ENCODE measurements at places on chromosomes 6 and 20.

- H3K27me3 ChIP-seq = no peaks in the 10 kb centered on the region
- DNase-seq = no peak
- peaks cover 53% of the 10 kb centered on the region for H3K36me3 ChIP-seq
- H3K27ac ChIP-seq = no peak overlapping the region
Measured at GRCh38 chr20:45963059-45964005, 8.7 kb downstream of the ZNF335 start.

DNA sequence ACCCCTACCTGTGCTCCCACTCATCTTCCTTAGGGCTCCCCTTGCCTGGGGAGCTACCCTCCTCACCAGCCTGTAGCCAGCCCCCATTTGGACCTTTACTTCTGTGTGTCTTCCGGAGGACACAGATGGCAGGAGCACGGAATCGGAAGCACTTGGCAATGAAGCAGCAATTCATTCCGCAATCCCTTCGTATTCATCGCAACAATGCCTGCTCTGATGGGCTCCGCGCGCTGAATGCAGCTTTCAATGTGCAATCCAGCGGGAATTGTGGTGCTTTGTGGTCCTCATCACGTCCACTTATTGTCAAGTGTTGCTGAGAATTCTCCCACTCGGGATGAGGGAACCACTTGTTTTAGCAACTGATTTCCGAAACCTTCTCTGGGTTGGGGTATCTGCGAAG is 336.0 kb downstream of the DHX35 start:
- H3K27me3 ChIP-seq = no peaks in the 10 kb centered on the region
- no peak overlapping the region for H3K27ac ChIP-seq
- no peak overlapping the region for H3K4me3 ChIP-seq
- H3K4me1 ChIP-seq = no peaks in the 10 kb centered on the region
- H3K36me3 ChIP-seq = no peaks in the 10 kb centered on the region
- DNase-seq = no peak

- H3K27me3 ChIP-seq = peaks cover 10% of the 10 kb centered on the region
- no peak overlapping the region for H3K27ac ChIP-seq
- H3K4me3 ChIP-seq = no peak overlapping the region
Measured at GRCh38 chr20:33262658-33263065, 20.4 kb upstream of the BPIFB1 start.

- peaks cover 11% of the 10 kb centered on the region for H3K4me1 ChIP-seq
- no peak overlapping the region for H3K27ac ChIP-seq
- H3K36me3 ChIP-seq = peaks cover 2% of the 10 kb centered on the region
- no peaks in the 10 kb centered on the region for H3K27me3 ChIP-seq
- DNase-seq = no peak
- no peak overlapping the region for H3K4me3 ChIP-seq
Measured at GRCh38 chr6:34610819-34611477, 54.8 kb upstream of the SPDEF start.

GRCh38 chr6:10746915-10747250 is 722 bp upstream of the TMEM14B start:
- DNase-seq = no peak
- peak overlapping the region; percentile 96 for H3K27ac ChIP-seq
- H3K36me3 ChIP-seq = peaks cover 19% of the 10 kb centered on the region
- H3K27me3 ChIP-seq = no peaks in the 10 kb centered on the region
- H3K4me1 ChIP-seq = peaks cover 35% of the 10 kb centered on the region

GRCh38 chr20:38872036-38872435 is 54.2 kb upstream of the FAM83D start:
- peaks cover 2% of the 10 kb centered on the region for H3K27me3 ChIP-seq
- peak overlapping the region; percentile 100 for H3K27ac ChIP-seq
- H3K36me3 ChIP-seq = peaks cover 25% of the 10 kb centered on the region

- H3K27me3 ChIP-seq = no peaks in the 10 kb centered on the region
- no peaks in the 10 kb centered on the region for H3K36me3 ChIP-seq
- no peak overlapping the region for H3K27ac ChIP-seq
- H3K4me1 ChIP-seq = no peaks in the 10 kb centered on the region
Measured at GRCh38 chr6:43825187-43826115, 55.4 kb downstream of the VEGFA start.

DNA sequence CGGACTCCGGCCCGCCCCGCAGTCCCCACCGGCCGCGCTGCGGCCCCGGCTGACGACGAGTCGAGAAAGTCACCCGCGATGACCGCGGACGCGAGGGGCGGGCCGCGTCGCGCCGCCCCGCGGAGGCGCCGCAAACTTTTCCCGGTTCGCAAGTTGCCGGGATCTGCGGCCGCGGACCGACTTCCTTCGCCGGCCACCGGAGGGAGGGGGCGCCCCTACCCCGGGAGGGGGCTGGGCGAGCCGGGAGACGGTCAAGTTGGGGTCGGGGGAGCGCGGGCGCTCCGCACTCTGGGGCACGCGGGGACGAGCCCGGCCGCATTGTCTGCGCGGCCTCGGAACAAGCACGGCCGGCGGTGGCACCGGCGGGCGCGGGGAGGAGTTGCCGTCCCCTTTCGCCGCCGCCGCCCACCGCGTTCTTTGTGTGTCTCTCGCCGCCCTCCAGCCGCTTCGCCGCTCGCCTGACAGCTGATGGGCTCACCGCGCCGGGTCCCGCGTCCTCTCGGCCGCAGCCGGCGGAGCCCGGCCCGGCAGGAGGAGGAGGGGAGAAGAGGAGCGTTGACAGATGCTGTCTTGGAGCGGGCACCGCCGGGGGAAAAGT is 131.6 kb downstream of the OGFRL1 start:
- peak overlapping the region; percentile 59 for H3K4me3 ChIP-seq
- H3K36me3 ChIP-seq = peaks cover 2% of the 10 kb centered on the region
- DNase-seq = peak; percentile 3
- no peak overlapping the region for H3K27ac ChIP-seq
- H3K4me1 ChIP-seq = peaks cover 4% of the 10 kb centered on the region
- peaks cover 57% of the 10 kb centered on the region for H3K27me3 ChIP-seq

DNA sequence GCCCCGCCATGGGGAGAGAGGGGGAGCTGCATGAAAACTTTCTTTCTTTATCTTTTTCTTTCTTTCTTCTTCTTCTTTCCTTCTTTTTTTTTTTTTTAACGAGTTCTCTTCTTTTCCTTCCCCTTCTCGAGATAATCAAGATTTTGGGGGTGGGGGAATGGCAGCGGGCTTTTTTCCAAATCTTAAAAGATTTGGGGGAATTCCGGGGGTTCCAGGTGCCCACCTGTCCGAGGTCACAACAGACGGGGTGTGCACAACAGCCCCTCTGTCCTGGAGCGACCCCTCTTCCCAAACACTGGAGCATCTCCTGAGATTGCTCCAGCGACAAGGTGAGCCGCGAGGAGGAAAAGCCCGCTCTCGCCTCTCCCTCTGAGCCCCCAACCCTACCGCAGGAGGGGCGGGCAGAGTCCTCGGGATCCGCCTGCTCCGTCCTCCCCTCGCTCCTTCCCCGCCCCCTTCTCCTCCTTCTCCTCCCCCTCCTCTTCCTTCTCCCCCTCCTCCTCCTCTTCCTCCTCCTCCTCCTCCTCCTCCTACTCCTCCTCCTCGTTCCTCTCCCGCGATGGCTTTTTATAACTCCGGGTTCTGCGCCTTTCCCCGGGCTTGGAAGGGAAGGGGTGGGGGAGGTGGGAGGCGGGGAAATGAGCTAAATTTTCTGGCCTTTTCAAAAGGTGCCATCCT is 689 bp upstream of the KCNB1 start:
- H3K4me3 ChIP-seq = peak overlapping the region; percentile 26
- no peak overlapping the region for H3K27ac ChIP-seq
- DNase-seq = no peak

DNA sequence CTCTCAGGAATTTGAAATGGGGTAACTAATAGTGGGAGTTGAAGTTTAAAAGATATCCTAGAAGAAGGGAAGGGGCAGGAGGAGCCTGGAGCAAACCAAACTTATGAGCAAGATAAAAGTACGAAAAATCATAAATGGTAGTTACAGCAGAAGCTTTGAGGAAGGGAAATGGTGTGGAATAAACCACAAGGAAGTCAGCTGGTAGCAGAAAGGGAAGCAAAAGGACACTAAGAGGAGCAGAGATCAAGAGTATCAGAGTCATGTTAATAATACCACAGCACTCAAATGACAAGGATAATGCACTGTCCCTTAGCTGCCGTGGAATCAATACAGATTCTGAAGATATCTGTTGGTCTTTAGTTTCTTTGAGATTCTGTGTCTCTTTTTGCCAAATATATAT is 44.9 kb upstream of the CCDC28A start:
- peaks cover 2% of the 10 kb centered on the region for H3K36me3 ChIP-seq
- peaks cover 2% of the 10 kb centered on the region for H3K4me1 ChIP-seq
- H3K27me3 ChIP-seq = peaks cover 1% of the 10 kb centered on the region
- no peak overlapping the region for H3K4me3 ChIP-seq
- H3K27ac ChIP-seq = no peak overlapping the region

GRCh38 chr20:47389867-47390347 is 33.4 kb upstream of the ZMYND8 start:
- H3K4me3 ChIP-seq = no peak overlapping the region
- H3K27ac ChIP-seq = no peak overlapping the region
- H3K36me3 ChIP-seq = no peaks in the 10 kb centered on the region
- H3K4me1 ChIP-seq = peaks cover 22% of the 10 kb centered on the region
- no peak for DNase-seq
- no peaks in the 10 kb centered on the region for H3K27me3 ChIP-seq

- H3K27me3 ChIP-seq = peaks cover 26% of the 10 kb centered on the region
- no peak overlapping the region for H3K4me3 ChIP-seq
- no peaks in the 10 kb centered on the region for H3K36me3 ChIP-seq
- H3K4me1 ChIP-seq = peaks cover 5% of the 10 kb centered on the region
Measured at GRCh38 chr20:38321959-38322598, 18.1 kb downstream of the BPI start.

DNA sequence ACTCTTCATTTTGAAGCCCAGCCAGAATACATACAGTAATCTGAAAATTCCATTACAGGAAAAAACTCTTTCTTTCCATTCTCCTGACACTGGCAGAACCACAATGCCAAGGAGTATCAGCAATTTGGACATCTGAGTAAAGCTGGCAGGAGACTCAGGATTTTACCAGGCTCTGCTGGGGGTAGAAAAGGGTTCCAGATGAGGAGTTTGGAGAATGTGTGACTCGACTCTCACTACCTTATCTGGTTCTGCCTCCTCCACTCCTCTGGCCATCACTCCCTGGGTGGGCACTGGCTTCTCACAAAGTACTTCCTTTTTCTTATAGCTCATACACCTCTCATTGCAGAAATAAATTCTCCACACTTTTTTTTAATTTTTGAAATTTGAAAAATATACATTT is 10.6 kb upstream of the WFDC8 start:
- H3K27ac ChIP-seq = no peak overlapping the region
- peaks cover 2% of the 10 kb centered on the region for H3K4me1 ChIP-seq
- H3K36me3 ChIP-seq = no peaks in the 10 kb centered on the region

GRCh38 chr6:21281366-21281765 is 312.2 kb upstream of the SOX4 start:
- H3K27me3 ChIP-seq = no peaks in the 10 kb centered on the region
- H3K36me3 ChIP-seq = no peaks in the 10 kb centered on the region
- H3K4me3 ChIP-seq = no peak overlapping the region
- H3K27ac ChIP-seq = no peak overlapping the region

DNA sequence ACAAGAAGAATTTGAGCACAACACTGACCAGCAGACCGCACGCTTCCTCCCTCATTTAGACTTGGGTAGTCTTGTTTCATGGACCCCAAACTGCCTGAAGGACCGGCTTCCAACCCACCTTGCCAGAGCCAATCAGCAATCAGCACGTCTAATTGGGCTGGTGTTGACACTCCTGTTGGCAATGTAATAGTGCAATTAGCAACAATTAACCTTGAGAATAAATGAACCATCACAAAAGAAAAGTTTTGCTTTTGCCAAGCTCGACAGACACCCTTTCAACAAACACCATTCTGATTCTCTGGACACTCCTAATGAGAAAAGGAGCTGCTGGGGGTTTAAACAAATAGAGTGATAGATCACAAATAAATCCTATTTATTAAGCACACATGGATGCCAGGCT is 61.0 kb downstream of the EDN3 start:
- DNase-seq = no peak
- no peak overlapping the region for H3K27ac ChIP-seq
- H3K36me3 ChIP-seq = no peaks in the 10 kb centered on the region
- peaks cover 3% of the 10 kb centered on the region for H3K27me3 ChIP-seq

DNA sequence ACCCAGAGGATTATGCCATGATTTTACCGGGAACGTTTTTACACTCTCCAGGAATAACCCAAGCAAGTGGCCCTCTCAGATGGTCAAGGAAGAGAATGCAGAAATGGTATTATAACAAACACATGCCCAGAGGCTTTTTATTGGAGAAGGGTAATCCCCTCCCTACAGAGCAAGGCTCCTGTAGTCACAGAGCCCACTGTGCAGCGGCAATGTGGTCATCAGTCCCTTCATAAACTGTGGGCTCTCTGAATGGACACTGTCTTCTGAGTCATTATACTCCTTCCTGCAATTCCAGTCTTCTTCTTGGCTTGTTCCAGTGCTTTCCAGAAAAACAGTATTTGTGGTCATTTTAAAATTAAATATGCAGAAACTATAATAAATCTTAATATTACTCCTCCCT is 74.7 kb downstream of the LAMA4 start:
- H3K4me3 ChIP-seq = no peak overlapping the region
- DNase-seq = no peak
- H3K36me3 ChIP-seq = no peaks in the 10 kb centered on the region
- H3K4me1 ChIP-seq = no peaks in the 10 kb centered on the region
- peaks cover 22% of the 10 kb centered on the region for H3K27me3 ChIP-seq

GRCh38 chr6:16676376-16676775 is 84.9 kb downstream of the ATXN1 start:
- H3K4me3 ChIP-seq = no peak overlapping the region
- peak overlapping the region; percentile 30 for H3K27ac ChIP-seq
- DNase-seq = no peak
- H3K4me1 ChIP-seq = peaks cover 70% of the 10 kb centered on the region
- peaks cover 17% of the 10 kb centered on the region for H3K36me3 ChIP-seq

DNA sequence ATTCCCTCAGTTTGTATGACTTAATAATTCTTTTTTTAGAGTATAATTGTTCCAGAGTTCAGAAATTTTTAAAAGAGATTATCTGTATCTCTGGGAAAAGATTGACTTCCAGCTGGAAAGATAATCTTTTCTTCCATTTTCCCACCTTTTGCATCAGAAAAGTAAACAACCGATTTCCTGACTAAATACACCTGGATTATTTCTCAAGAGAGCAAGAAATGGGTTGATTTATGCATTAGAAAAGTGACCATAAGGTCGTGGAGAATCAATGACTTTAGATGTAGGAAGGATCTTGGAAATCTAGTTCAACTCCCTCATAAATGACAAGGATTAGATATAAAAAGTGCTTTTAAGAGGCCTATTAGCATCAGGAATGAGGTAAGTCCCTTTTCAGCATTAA is 79.9 kb downstream of the SGK1 start:
- DNase-seq = no peak
- H3K27me3 ChIP-seq = no peaks in the 10 kb centered on the region
- H3K27ac ChIP-seq = no peak overlapping the region
- peaks cover 2% of the 10 kb centered on the region for H3K36me3 ChIP-seq
- H3K4me3 ChIP-seq = no peak overlapping the region
